ENCODE measurements at places on chromosomes 11 and 22.
A peak's percentile ranks its signal among the peaks of the same experiment; 100 is the strongest.

DNA sequence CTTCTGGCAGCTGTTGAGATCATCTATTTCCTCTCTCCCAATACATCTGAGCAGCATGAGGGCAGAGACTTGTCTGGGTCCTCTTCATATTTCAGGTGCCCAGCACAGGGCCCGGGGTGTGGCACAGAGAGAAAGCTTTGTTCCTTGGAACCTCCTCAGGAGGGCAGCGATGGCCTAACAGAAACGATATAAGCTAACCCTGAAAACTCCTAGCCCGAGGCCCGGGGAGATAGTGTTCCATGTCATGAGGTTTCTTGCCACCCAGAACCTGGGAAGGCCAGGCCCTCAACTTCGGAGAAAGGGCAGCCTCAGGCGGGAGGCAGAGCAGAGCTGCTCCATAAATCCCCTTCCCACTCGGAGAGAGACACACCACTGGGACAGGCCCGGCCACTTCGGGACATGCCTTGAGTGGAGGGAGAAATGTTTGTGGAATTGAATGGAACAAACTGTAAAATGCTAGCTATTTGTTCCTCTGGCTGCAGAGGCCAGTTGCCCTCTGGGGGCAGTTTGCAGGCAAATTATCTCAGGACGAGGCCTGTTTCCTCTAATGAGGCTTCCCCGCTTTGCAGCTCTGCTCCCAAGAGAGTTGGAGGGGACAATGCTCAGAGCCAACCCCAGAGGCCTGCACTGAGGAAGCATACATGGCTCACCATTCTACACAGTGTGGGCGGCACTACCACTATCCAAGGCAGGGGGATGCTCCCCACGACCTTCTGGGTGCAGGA lies 11.6 kb downstream of the ARRB1 start:
- peak; percentile 28 for ATAC-seq

DNA sequence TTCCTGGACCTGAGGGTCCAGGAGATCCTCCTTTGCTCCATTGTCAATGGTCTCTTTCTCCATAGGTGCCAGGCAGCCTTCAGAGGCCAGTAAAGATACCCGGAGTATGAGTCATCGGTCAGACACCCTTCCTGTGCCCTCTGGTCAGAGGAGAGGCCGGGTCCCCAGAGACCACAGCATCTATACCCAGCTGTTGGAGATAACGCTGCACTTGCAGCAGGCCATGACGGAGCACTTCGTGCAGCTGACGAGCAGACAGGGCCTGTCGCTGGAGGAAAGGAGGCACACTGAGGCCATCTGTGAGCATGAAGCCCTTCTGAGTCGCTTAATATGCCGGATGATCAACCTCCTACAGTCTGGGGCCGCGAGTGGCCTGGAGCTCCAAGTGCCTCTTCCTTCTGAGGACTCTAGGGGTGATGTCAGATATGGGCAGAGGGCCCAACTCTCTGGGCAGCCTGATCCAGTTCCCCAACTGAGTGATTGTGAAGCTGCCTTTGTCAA lies at the start of gene ACCSL:
ACCSL (plus strand) TSS at position 51 of the 501 bp plus-strand sequence; CDS start at position 107, 56 bp downstream.
- ATAC-seq, result no peak

DNA sequence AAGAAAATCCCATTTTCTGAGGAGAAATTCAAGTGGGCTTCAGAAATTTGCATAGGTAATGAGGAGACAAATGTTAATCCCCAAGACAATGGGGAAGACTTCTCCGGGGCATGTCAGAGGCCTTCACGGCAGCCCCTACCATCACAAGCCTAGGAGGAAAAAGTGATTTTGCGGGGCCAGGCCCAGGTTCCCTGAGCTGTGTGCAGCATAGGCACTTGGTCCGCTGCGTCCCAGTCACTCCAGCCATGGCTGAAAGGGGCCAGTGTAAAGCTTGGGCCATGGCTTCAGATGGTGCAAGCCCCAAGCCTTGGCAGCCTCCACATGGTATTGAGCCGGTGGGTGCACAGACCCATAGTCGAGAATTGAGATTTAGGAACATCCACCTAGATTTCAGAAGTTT lies 570.7 kb downstream of the KCNA4 start:
- ATAC-seq, result no peak

DNA sequence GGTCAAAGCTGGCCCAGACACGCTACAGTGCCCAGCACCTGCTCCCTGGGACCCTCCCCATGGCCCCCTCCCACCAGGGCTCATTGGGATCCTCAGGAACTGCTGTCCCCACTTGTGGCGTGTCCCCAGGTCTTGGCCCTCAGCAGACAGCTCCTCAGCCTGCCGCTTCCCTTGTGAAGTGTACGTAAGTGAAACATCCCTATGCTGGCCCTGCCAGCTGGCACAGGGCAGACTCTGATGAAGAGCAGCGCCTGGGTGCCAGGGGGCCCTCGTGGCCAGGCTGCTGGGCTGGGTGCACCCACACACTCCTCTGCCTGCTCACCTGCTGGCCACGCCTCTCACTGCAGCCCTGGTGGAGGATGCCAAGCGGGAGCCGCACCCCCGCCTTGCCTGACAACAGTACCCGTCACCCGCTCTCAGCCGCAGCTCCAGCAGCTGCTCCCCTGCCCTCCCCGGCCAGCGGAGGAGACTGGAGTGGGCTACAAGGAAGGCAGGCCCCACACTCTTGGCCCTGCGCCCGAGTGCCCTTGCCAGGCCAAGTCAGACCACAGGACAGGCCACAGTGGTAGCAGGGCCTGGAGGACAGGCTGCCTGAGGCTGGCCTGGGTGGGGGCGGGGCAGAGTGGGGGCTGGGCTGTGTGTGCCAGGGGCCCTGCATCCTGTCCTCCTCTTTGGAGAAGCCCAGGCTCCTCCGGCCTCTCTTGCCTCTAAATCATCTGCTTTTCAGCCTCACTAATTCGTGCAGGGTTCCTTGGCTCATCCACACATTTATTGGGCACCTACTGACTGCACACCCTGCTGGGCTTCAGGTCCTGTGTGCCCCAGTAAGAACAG lies 39.5 kb downstream of the IGF2 start:
- ATAC-seq, result no peak

DNA sequence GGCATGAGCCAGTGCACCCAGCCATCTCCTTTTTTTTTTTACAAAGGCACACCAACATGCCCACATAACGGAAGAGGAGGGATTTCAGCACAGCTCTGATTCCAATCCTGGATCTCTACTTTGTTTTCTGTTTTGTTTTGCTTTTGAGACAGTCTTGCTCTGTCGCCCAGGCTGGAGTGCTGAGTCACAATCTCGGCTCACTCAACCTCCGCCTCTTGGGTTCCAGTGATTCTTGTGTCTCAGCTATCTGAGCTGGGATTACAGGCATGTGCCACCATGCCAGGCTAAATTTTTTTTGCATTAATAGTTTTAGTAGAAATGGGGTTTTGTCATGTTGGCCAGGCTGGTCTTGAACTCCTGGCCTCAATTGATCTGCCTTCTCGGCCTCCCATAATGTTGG lies 28.1 kb downstream of the VSTM5 start:
- no peak for ATAC-seq

GRCh38 chr11:8807544-8808225 lies 103.3 kb upstream of the AKIP1 start:
- no peak for ATAC-seq

All from activated T-helper 17 cell treated with anti-CD3 and anti-CD28 coated beads, Interleukin-2, amount 50 U/mL, for 72 hours (primary cell).